ENCODE measurements at places on chromosomes 7 and 10.

DNA sequence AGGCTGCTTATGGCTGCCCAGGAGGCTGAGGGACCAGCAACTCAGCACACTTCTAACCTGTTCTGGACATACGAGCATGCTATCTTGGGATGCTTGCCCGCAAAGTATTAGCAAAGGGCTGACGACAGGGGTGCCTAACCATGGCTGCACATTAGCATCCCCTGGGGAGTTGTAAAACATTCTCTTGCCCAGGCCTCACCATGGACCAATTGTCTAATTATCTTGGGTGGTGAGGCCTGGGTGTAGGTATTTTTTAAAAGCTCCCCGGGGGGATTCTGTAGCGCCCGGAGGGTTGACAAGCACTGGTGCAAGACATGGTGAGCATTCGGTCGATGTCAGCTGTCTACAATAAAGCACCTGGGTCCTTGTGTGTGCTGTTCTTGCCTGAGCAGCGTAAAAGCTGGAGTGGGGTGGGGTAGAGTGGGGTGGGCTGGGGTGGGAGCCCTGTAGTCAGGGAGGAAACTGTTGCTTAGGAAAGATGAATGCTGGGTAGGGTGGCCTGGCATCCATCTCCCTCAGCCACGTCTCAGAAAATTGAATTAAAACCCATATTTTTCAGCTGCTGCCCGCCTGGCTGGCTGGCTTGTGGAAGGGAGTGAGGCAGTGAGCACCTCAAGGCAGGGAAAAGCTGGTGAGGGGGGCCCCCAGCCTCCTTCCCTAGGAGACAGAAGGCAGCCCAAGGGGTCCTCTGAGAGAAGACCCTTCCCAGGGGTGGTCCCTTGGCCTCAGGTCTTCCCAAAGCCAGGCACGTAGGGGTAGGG is 2.9 kb upstream of the ADCYAP1R1 start:
- DNase-seq: no peak

DNA sequence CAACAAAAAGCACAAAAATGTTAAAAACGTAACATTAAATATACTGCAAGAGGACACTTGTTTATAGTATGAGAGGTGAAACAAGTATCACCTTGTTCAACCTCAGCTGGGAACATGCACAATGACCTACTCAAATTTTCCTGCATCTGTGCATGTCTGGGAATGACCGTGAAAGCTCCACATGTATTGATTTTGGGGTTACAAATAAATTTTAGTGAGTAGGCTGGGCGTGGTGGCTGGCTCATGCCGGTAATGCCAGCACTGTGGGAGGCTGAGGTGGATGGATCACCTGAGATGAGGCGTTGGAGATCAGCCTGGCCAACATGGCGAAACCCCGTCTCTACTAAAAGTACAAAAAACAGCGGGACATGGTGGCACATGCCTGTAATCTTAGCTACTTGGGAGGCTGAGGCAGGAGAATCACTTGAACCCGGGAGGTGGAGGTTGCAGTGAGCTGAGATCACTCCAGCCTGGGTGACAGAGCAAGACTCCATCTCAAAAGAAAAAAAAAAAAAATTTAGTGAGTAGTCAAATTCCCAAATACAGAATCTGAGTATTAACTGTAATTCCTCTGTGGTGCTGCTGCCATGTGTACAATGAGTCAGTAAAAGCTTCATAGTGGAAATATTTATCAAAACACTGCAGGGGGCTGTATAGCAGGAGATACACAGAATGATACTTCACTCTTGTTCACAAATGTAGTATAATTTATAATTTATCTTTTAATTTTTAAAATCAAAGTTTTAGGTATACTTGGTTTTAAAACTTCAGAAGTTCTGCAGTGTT is 41.1 kb downstream of the SUGCT start:
- DNase-seq: no peak

DNA sequence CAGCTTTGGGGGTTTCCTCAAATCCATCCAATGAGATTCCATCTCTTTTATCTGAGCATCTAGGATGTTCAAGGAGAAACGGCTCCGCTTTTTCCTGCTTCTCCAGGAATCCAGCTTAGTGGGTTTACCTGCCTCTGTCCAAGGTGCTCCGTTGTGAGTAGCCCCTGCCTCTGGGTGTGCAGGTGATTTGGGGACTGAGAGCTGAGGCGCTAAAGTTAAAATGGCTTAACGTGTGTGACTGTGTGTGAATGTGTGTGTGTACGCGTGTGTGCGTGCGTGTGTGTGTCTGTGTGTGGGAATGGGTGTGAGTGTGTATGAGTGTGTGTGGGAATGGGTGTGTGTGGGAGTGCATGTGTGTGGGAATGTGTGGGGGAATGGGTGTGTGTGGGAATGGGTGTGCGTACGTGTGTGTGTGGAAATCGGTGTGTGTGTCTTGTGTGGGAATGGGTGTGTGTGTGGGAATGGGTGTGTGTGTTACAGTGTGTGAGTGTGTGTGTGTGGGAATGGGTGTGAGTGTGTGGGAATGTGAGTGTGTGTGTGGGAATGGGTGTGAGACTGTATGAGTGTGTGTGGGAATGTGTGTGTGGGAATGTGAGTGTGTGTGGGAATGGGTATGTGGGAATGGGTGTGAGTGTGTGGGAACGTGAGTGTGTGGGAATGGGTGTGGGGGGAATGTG is 90.2 kb upstream of the INSIG1 start:
- DNase-seq: no peak

DNA sequence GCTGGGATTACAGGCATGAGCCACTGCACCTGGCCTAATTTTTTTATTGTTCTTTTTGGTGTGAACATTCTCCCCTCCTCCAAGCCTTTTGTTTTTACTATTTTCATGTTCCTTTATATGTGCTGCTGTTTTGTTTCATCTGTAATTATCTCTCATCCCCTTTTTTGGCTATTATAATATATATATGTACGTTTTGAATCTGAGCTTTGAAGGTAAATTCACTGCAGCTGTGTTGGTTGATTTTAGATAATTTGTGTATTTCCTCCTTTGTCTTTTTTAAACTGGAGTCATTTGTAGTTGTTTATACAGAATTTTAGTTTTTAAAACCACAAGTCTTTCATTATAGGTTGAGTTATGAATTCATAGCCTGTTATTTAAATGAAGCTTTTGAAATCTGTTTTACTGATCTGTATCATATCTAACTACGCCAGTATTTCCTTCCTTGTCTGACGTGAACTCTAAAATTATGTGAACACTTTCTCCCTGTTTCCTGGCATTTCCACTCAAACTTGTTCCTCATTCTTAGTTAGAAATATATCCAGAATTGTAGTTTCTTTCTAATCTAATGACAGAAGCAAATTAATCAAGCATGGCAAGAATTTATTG is 54.9 kb downstream of the PTEN start:
- no peak for DNase-seq

DNA sequence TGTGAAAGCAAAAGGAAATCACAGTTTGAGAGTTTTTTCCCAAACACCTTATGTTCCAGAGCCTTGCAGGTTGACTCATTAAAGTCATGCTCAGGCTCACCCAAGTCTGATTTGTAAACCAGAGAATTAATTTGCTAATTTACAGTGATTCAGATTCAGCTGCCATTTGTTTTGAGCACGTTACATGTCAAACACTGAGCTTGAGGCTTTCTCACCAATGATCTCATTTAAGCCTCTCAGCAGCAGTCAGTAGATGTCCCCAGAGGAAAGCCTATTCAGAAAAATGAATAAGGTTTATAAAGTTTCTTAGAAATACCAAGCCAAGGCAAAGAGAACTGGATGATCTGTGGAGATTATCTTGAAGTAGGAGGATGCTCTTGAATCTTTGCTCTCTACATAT is 420.4 kb downstream of the HTR7 start:
- DNase-seq: no peak

- no peak for DNase-seq
Measured at GRCh38 chr10:110897184-110897583, 21.8 kb downstream of the BBIP1 start.

GRCh38 chr7:133761443-133761842 is 365.7 kb upstream of the LRGUK start:
- no peak for DNase-seq

DNA sequence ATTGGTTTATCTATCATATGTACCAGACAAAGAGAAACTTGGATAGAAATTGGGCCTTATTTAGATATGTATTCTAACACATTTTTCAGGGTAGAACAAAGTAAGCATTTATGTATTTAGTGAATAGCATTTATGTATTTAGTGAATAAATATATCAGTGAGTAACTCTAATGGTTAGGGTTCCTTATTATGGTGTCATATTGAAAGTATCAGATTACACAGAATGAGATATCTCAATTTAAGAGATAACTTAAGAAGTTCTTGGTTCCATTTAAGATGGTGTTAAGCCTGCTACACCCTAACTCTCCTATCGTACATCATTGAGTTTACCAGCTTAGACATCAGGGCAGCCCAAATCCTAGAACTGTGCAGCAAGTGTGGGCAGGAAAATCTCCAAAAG is 35.9 kb upstream of the DMTF1 start:
- no peak for DNase-seq

- DNase-seq: no peak
Measured at GRCh38 chr10:114326795-114327194, 77.5 kb downstream of the AFAP1L2 start.

DNA sequence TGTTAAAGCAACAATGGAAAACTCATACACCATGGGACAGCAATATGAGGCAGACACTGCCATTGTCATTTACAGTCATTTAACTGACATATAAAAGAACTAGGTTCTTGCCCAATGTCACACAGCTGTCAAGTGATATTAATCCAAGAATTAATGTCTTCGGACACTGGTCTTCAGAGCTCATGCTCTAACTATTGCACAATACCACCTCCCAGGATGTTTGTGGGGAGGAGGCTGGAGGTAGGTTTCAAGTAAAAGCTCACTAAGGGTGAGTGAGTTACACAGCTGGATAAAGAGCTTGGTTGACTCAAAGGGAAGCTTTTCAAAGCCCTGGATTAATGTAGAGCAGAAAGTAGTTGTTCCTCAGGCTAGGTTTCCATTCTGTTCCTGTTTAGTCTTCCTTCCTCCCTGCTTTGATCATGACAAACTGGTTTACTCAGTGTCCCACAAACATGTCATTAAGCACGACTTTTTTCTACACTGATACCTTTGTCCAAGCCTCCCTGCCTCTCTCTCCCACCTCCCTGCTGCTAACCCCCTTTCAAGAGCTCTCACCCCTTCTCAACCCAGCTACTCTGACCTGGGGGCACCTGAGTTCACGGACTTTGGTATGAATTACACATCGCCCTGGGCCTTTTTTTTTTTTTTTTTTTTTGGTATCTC is 987 bp upstream of the EXOC6 start:
- DNase-seq: no peak

DNA sequence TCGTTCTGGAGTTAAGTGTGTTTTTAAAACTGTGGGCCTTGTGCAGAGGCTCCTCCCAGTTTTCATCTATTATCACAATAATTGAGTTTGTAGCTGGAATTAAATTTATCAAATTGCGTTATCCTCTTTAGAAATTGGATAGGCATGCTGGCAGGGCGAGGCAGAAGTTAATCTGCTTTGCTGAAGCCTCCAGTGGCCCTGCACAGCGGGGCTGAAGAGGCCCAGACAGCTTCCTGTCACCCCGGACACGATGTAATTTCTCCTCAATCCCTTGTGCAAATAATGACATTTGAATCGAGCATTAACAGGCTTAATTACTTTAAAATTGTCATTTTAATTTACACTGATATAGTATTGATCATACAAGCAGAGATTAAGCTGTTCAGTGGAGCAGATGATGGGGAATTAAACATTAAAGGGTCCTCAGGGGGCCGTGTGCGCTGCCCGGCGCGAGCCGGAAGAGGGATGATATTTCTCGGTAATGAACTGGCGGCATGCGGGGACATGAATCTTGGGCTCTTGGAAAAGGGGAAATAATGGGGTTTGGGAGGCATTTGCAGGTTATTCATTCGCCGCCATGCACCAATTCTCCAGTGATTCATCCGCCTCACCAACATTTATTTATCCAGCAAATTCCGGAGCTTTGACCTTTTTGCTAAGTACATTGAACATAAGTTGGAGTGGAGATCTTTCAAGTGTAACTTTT is 118.5 kb downstream of the NKX6-2 start:
- no peak for DNase-seq

GRCh38 chr10:36765782-36766414 is 359.5 kb upstream of the ANKRD30A start:
- no peak for DNase-seq

DNA sequence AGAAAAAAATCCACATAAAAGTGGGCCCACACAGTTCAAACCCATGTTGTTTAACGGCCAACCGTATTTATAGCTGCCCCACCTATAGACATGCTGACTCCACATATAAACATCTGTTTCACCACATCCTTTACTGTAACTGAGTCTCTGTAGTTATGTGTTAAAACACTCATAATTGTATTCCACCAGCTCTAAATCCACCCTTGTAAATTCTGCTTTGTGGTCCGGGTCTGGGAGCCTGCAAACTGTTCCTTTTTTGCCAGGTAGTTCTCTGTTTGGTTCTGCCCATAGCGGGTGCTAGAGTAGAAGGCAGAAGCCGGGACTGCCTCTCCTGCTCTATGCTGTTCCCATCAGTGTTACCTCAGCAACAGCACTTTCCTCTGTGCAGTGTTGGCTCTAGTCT is 20.2 kb upstream of the FHIP2A start:
- no peak for DNase-seq

GRCh38 chr10:76248649-76249200 is 817.3 kb downstream of the LRMDA start:
- no peak for DNase-seq

DNA sequence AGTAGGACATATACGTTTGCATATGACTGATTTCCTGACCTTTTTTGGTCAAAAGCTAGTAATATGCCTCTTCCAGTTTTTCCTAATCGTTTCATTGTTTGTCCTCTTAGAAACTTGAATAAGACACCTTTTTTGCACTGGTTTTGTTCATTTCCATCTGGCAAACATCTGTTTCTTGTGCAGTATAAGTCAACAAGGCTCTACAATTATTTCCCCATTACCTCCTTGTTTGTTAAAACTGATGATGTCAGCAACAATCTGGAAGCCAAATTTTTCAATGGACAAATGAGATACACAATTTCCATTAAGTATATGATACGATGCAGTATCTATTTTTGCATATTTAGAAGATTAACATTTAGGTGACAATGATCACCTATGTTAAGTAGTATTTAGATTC is 148.8 kb downstream of the NRBF2 start:
- no peak for DNase-seq

DNA sequence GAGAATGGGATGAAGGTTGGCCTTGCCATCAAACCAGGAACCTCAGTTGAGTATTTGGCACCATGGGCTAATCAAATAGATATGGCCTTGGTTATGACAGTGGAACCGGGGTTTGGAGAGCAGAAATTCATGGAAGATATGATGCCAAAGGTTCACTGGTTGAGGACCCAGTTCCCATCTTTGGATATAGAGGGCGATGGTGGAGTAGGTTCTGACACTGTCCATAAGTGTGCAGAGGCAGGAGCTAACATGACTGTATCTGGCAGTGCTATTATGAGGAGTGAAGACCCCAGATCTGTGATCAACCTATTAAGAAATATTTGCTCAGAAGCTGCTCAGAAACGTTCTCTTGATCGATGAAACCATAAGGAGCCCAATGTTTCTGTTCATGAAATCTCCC is 637 bp downstream of the RPEL1 start:
- DNase-seq: no peak

GRCh38 chr10:62083412-62084267 is 182.1 kb downstream of the ARID5B start:
- no peak for DNase-seq

Data from iPS-NIHi11 (cell line).